T-helper 2 cell (primary cell): ENCODE measurements at places on chromosomes 12 and 14.

- DNase-seq = no peak
Measured at GRCh38 chr12:118356809-118357256, 15.9 kb downstream of the TAOK3 start.

DNA sequence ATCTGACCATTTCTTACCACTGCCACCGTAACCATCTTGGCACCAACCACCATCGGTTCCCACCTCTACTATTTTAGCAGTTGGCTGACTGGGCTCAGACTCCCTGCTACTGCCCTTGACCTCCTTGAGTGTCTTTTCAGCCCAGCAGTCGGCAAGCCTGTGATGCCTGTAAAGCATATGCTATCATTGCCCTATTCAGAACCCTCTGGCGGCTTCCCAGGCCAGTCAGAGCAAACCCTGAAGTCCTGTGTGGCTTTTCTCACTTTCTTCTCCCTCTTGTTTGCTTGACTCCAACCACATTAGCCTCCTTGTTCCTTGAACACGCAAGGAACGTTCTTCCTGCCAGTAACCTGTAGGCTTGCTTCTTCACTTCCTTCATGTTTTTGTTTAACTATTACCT, 6.2 kb downstream of the IRAK3 start:
- DNase-seq = no peak

- DNase-seq = no peak
Measured at GRCh38 chr12:95462081-95462480, 11.9 kb upstream of the METAP2 start.

- DNase-seq = no peak
Measured at GRCh38 chr12:104994336-104994735, 8.2 kb downstream of the NOPCHAP1 start.

DNA sequence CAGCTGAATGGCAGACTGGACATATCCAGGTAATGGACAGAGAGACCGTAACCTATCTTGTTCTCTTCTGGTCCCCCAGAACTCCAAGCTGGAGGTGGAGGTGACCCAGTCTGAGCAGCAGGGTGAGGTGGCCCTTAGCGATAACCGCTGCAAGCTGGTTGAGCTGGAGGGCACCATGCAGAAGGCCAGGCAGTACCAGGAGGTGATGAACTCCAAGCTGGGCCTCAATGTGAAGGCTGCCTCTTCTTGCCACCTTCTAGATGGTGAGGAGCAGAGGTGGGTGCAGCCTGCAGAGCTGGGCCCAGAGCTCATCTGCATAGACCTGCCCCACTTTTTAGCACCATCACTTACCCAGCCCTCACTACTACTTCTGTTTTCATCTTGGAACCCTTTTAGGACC, 7.2 kb upstream of the KRT86 start:
- DNase-seq = no peak

- no peak for DNase-seq
Measured at GRCh38 chr14:100871234-100872186, 32.0 kb downstream of the RTL1 start.

DNA sequence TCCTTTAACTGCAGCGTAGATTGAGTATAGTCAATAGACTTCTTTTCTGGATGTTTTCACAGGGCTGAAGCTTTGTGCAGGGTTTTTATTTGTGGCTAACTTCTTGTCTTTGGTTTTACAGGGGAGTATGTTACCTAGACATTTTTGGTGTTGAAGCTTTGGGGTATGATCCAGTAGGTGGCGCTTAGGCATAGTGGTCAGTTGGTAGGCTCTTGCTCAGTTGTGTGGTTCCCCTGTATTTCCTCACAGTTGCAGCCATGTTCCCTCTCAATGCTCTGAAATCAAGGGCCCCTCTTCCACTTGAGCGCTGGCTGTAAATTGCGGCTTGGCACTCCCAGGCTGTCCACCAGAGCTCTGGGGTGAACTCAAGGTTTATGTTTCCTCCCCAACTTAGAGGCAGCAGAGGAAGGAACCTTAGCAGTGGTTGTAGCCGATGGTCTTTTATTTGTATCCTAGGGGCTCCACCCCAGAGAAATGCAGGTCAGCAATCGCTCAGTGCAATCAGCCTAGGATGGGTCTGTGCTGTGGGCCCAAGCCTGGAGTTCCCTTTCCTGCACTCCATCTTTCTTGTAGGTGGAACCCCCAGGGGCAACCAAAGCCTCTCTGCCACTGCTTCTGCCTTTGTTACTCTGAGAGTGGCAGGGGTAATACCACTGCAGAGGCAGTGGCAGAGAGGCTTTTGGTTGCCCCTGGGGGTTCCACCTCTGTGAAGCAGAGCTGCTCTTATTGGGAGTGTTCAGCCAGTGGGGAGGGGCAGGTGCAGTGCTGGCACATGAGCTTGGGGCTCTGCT, 55.1 kb downstream of the CMAS start:
- no peak for DNase-seq

GRCh38 chr12:1246637-1247036, 255.6 kb downstream of the ERC1 start:
- DNase-seq = no peak

DNA sequence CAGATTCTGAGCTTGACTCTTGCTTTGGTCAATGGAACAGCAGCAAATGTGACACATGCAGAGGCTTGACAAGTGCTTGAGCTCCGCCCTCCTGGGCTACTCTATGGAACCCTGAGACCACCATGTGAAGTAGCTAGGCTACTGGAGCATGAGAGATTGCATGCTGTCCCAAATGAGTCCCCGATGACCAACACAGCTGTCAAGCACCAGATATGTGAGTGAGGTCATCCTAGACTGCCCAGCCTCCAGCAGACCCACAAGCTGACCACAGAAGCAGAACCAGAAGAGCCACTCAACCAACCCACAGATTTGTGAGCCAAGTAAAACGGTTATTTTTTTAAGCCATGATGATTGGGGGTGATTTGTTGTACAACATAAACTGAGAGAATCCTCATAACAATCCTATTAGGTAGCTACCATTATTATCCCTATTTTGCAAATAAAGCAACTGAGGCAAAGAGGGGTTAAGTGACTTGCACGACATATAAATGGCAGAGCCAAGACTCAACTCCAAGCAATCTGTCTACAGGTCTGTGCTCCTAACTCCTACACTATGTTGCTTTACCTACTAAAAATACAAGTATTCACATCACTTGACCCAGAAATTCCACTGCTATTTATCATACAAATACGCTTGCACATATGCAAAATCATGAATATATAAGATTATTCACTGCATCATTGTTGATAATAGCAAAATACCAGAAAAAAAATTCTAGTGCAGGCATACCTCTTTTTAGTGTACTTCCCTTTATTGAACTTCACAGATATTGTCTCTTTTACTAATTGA, 136.2 kb downstream of the NDUFA12 start:
- DNase-seq = no peak

GRCh38 chr12:46617167-46617566, 208.6 kb downstream of the SLC38A4 start:
- DNase-seq = no peak

- no peak for DNase-seq
Measured at GRCh38 chr12:51403681-51404136, 12.5 kb upstream of the GALNT6 start.
